CD4-positive, alpha-beta T cell treated with Interleukin-6 at 100 ng/mL for 8 hours (primary cell): ENCODE measurements at places on chromosomes 3 and 15.

- DNase-seq = no peak
Observed at GRCh38 chr3:47056705-47057104, 77.2 kb downstream of the NBEAL2 start.

DNA sequence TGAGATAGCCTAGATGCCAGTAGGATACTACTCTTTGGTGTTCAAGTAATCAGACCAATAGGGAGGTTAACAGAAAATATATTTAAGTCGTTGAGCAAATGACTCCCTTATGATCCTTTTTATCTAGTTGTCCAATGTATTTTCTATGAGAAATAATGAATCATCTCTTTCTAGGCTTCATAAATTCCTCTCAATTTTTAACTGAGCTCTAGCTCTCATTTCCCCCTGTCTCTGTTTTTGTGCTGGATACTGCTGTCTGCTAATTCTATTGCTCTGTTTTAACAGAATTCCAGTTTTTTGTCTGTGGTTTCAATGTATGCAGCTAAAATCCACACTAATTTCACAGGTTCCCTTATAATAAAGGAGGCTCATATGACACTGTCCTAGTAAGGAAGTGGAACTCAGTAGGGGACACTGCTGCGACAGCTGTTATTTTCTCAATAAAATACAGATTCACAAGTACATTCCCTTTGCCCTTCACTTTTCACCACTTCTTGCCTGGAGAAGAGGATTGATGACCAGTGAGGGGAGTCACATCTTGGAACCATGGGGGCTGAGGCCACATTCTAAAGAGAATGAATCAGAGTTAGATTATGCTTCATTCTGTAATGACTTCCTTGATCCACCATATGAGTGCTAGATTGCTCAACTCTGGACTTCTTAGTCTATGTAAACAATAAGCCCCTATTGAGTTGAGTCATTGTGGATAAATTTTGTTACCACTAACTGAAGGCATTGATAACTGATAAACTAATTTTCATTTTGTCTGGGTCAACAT is 558.7 kb upstream of the KCNMB2 start:
- DNase-seq = no peak

- DNase-seq = no peak
Observed at GRCh38 chr15:40445421-40445922, 4.7 kb downstream of the BAHD1 start.

DNA sequence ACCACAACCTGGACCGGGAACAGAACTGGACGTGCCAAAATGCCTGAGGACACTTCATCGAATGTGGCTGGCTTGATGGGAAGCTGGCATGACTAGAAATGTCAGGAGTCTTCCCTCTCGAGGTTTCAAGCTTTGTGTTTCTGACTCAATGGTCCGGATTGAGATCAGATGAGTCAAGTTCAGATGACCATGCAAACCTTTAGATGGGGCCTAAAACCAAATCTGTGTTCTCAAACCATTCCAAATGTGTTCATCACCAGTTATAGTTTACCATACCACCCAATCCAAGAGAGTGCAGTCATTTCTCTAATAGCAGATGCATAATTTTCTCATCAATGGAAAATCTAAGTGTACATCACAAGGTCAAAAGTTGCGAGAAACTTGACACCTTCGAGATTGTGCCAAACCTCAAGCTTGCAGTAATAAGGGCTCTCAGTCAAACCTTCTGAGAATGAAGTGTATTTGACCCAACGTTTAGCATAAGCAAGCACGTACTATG is 369.1 kb downstream of the RORA start:
- no peak for DNase-seq

DNA sequence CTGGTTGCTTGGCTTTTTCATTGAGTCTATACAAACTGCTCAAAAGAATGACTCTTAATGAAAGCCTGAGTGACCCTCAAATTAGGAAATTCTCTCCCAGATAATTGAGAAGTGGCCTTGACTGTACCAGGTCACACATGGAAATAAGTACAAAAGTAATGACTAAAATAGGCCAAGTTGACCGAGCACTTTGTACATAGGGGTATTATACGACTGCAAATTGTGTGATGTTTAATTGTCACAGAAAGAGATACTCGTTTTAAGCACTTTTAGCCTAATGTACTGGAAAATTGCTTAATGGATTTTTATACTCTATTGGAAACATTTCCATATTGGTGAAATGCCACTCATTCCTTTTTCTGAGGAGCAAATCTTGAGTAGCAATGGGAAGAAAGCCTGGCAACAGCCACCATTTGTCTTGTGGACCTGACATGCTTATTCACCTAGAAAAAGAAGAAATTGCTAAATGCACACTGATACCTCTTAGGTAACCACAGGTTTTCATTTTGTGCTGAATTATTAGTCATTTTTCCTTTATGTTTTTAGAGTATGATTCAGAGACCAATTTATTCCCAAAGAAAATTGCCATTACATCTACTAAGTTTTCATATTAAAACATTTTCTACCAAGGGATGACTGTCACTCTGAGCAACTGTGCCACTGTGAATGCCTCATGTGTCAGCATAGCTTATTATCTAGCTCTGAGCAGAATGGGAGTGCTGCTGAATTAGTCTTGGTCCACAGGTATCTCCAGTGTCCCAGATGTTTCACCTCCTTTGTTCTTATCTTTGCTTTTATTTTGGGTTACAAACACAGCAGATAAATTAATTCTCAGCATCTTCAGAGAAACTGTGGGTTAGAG is 8.9 kb upstream of the PXK start:
- no peak for DNase-seq

GRCh38 chr3:168807448-168807847 is 711.7 kb upstream of the GOLIM4 start:
- DNase-seq = no peak

- no peak for DNase-seq
Observed at GRCh38 chr15:86061581-86061980, 18.1 kb upstream of the AGBL1 start.

- DNase-seq = no peak
Observed at GRCh38 chr15:85753261-85753660, 41.5 kb downstream of the KLHL25 start.

DNA sequence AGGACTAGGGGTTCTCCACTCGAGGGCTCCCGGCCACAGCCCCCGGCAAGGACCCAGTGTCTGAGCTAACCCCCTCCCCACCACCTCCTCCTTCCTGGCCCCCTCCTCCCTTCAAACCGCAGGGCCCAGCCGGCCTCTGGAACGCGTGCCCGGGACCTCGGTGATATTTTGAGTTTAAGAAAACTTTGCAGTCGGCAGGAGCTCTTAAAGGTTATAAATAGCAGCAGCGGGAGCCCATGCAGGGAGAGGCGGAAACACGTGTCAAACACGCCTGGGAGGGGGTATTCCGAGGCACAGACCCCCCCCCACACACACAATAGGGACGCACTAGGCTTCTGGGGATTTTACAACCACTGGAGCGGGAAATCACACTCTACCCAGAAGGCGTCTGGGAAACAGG is 3.1 kb upstream of the PTH1R start:
- no peak for DNase-seq
